Activated CD4-positive, alpha-beta T cell treated with anti-CD3 and anti-CD28 coated beads, Interleukin-2, amount 50 U/mL, for 1 hour (primary cell): ENCODE measurements at places on chromosomes 5 and 9.

DNA sequence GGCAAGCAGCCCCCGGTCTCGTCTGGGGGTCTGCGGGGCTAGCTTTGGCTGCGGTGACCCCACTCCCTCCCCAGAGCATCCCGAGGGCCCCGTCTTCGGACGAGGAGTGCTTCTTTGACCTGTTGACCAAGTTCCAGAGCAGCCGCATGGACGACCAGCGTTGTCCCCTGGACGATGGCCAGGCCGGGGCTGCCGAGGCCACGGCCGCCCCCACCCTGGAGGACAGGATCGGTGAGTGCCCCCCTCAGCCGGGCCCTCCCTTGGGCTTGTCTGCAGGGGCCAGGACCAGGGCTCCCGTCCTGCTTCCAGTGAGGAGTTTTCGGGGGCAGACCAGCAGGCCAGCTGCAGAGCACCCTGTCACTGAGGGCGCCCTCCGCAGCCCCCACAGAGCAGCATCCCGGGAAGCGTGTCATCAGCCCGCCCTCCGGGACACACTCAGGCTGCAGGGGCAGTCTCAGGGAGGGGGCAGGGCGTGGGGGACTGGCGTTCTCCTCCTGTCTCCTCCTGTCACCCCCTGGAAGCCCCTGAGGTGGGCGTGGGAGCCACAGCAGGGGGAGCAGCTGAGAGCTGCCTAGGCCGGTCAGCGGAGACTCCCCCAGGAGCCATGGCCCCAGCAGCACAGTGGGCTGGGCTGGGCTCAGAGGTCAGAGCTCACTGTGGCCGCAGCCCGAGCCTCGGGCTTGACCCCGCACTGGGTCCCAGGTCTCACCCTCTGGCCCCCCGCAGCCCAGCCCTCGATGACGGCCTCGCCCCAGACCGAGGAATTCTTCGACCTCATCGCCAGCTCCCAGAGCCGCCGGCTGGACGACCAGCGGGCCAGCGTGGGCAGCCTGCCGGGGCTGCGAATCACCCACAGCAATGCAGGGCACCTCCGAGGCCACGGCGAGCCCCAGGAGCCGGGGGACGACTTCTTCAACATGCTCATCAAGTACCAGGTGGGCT is 7.7 kb downstream of the DNLZ start:
- DNase-seq = no peak

DNA sequence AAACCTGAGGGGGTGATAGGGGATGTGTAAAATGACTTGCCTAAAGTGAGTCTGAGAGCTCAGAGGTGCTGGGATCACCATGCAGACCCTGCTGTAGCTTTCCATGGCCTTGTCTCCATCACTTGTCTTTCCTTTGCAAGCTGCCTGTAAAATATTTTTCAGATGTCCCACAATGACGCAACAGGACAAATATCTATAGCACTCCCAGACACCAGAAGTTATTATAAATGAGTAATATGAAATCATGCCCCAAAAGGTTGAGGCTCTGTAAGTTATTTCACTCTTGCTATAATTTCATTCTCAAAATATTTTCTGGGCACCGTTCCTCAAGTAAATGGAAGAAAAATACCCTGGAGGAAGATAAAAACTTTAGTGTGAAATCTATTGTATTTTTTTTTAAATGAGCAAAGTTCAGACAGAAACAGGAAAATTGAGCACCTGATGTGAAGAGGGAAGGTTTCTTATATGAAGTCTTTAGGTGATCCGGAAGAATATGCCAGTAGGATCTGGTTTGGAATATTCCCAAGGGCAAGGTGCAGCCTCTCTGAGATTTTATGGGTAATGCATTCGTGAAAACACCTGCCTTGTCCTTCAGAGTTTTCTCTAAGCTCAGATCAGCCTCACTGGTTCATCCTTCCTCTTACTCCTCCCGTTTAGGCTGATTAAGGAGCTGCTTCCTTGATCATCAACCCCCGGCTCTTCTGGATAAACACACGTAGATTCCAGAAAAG is 138.3 kb upstream of the DMAC1 start:
- no peak for DNase-seq

DNA sequence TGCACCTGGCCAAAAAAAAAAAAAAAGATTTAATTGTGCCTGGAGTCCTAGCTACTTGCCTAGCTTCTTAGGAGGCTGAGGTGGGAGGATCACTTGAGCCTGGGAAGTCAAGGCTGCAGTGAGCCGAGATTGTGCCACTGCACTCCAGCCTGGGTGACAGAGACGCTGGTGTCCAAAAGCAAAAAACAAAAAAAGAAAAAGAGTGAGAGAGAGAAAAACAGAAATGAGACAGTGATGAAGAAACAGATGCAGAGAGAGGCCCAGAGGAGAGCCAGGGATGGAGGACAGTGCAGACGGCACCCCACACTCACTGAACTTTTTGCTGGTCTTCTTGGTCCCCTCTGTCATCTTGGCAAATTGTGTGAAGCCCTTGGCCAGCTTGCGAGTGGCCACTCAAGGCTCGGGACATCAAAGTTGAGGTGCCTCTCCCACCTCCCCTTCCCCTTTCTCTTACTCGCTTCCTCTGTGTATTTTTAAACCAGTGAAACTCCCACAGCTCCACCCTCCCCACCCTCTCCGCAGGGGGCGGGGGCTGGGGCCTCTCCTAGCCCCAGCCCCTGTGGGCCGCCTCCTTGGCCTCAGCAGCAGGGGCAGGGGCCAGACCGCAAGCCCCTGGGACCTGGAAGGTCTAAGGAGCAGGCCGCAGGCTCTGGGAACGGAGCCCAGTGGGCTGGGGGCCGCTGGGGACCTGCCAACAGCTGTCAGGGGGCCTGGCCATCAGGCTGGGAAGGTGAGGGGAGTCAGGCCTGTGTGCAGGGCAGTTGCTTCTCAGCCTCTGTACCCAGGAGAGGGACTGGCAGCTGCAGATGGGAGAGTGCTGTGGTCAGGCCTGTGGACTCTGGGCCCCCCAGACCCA is at the start of gene SH2D3C:
TSS of gene SH2D3C (minus strand) at position 387 of the 856 bp plus-strand sequence. CDS start at position 348, 39 bp downstream.
- DNase-seq = peak; percentile 41

DNA sequence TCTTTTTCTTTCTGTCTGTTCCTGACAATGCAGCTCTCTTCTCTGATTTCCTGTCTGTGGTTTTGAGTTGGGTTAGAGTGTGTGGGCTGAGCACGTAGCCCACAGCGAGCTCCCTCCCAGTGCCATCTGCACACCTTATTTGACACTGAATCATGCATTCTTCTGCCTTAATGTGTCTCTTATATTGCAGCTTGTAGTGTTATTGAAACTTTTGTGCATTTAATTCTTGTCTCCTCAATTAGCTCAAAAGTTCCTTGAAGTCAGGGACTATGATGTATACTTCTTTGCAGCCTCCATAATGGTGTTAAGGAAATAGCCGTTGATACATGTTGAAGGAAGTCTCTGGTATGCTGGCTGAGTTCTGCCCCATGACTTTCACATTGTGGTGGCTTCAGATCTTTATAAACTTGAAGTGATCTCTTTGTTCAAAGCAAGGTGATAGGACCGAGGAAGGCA is 576.2 kb upstream of the CLINT1 start:
- no peak for DNase-seq

DNA sequence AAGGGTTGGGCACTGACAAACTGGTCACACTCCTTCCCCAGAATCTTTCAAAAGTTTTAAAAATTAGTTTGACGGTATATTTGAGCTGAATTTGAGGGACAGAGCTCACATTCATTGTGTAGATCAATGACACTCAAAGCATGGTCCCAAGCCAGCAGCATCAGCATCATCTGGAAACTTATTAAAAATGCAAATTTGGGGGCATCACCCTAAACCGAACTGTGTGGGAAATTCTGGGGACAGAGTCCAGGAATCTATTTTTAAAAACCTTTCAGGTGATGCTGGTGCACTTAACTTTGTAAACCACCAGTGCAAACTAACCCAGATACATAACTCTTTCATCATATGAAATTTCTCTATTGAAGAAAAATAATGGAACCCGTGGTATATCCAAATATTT is 58.1 kb upstream of the MTAP start:
- DNase-seq = no peak

GRCh38 chr5:151257731-151258181 is 4.8 kb downstream of the GM2A start:
- DNase-seq = no peak

DNA sequence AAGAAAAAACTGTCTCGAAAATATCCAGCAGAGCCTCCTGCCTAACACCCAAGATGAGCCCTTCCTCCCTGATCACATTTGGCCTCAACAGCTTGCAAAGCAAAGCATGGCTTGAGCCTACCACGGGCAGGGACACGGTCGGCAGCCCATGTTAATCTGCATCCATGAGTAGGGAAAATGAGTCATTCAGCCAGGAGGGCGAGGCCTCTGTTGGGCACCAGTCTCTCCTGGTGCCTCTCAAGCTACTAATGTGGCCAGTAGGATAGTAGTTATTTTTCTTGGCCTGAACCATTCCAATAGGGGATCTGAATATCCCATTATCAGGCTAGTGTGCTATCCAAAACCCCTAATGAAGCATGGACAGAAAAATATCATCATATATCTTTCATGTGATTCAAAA is 43.0 kb upstream of the SHB start:
- no peak for DNase-seq

DNA sequence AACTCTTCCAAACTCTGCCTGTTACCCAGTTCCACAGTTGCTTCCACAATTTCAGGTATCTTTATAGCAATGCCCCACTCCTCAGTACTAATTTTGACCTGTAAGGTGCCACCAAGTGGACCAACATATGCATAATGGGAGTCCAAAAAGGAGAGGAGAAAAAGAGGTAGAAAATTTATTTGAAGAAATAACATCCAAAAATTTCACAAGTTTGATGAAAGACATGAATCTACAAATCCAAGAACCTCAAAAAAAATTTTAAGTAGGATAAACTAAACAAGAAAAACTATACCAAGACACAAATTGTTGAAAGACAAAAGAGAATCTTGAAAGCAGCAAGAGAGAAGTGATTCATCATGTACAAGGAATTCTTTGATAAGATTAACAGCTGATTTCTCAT is 79.8 kb downstream of the BARX1 start:
- no peak for DNase-seq

DNA sequence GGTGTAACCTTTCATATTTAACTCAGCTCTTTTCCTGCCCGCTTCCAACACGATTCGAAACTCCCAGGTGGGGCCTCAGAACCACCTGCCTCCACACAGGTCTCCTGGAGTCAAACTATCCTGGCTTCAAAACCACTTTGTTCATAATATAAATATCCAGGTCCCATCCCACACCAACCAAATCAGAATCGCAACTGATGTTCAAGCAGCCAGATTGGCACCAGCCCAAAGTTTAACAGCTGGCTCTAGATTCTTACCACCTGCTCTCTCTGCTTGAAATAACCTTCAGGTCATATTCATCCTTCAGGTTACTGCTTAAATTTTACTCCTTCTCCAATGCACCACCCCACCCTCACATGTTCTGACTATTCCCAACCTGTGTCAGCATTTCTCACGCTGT is 231.4 kb upstream of the TRPM3 start:
- DNase-seq = no peak

DNA sequence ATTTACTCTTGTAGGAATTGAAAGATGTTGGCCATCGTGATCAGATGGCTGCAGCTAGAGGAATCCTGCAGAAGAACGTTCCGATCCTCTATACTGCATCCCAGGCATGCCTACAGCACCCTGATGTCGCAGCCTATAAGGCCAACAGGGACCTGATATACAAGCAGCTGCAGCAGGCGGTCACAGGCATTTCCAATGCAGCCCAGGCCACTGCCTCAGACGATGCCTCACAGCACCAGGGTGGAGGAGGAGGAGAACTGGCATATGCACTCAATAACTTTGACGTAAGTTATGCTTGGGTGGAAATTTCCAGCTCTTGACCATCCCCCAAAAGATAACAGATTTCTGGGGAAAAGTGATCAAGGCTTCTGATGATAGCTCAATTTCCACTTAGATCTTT is 50.6 kb downstream of the LRRTM2 start:
- no peak for DNase-seq

GRCh38 chr5:165617491-165617890 is 2112.1 kb downstream of the MAT2B start:
- DNase-seq = no peak

- no peak for DNase-seq
These were observed 661.8 kb downstream of the DTWD2 start for GRCh38 chr5:118326481-118327045.

GRCh38 chr5:37738057-37738691 is 101.7 kb downstream of the GDNF start:
- DNase-seq = no peak

DNA sequence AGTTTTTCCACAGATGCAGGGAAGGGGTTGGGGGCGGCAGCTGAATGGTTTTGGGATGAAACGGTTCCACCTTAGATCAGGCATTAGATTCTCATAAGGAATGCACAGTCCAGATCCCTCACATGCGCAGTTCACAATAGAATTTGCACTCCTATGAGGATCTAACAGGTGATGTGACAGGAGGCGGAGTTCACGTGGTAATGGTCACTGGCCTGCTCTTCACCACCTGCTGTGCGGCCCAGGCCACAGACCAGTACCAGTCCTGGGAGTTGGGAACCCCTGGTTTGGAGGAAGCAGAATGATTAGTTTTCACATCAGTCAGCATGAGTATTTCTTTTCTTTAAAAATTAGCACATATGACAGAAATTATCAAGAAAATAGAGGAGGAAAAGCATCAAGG is 26.3 kb downstream of the ANP32B start:
- no peak for DNase-seq

DNA sequence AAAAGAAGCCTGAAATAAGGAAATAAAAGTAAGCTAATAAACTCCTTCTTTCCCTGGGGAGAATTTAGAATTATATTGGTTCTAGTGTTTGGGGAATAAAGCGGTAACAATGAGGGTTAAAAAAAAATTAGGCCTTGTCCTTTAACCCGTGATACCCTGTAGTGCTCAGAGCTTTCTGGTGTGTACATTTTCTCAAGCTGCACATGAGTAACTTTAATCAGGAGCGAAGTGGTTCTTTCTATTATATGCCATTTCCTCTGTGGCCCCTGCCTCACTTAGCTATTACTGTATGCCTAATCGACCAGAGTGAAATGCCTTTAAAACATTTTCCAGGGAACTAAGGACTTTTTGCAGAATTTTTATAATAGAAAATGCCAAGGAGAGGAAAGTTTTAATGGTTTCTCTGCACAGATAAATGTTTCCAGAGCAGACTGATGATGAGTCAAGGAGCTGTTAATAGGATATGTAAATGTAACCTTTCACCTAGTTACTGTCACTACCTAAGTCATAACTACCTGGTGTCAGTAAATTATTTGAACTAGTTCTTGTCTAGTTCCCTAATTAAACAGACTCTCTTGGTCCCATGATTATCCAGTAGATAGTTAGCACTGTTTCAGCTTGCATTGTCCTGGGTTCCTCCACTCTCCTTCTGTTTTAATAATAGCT is 7.6 kb downstream of the PAM start:
- no peak for DNase-seq
